Activated naive CD8-positive, alpha-beta T cell treated with anti-CD3 and anti-CD28 coated beads, Interleukin-2, amount 10 ng/mL, durations not matched to agents 7 days and 5 days (primary cell): ENCODE measurements at places on chromosomes 3 and 15.

DNA sequence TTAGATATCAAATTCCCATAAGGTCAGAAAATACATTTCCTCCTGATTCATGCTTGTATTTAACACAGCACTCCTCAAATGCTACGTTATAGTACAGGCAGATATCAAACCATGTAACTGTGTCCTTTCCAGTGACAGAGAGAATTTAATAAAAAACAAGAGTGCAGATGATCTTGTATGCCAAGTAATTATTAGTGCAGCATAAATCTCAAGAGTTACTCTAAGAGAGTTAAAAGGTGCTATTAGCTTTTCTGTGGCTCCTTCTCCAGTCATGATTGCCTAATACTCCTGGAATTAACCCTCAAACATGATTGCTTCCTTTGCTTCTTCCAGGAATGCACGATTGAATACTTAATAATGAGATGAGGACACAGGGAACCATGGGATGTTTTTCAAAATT is 413.0 kb upstream of the DPH6 start:
- H3K27ac ChIP-seq, result no peak overlapping the region
- no peak overlapping the region for H3K4me3 ChIP-seq
- H3K36me3 ChIP-seq, result no peaks in the 10 kb centered on the region
- no peaks in the 10 kb centered on the region for H3K27me3 ChIP-seq
- no peaks in the 10 kb centered on the region for H3K4me1 ChIP-seq
- no peak for DNase-seq

DNA sequence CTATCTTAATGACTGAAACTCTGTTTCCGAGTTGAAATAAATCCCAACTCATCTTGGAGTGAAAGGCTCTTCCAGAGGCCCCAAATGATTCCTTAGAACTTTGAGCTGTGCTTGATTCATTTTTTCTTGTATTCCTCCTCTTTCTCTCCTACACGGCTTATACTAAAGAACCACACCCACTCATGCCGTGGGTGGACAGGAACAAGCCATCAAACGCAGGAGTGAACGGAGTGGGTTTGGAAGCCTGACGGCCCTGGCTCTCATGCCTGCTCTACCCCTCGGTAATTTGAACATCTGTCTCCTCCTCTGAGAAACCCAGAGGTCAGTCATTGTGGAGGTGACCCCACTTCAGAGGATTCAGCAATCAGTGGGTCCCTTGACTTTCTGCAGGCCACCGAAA is 236.5 kb downstream of the AGBL1 start:
- peaks cover 2% of the 10 kb centered on the region for H3K27me3 ChIP-seq
- H3K4me1 ChIP-seq, result no peaks in the 10 kb centered on the region
- no peak overlapping the region for H3K27ac ChIP-seq
- DNase-seq, result no peak
- H3K4me3 ChIP-seq, result no peak overlapping the region

DNA sequence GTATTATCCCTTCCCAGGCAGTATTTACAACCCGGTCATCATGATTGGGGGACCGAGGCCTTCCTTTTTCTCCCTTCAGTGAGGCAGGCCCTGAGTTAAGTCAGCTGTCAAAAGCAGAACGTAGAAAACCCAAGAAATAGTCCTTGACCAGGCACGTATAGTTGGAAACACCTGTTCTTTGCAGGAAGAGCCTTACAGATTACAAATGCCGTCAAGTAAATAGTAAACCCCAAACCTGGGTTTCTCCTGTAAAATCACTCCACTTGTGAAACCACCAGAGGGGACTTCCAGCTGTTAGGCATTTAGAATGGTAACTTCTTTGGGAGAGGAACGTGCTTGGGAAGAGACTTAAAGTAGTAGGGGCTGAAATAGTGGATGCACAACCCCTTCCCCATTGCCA is 1.0 kb upstream of the BTBD1 start:
- H3K4me3 ChIP-seq, result no peak overlapping the region
- peak overlapping the region; percentile 67 for H3K27ac ChIP-seq
- H3K27me3 ChIP-seq, result no peaks in the 10 kb centered on the region

DNA sequence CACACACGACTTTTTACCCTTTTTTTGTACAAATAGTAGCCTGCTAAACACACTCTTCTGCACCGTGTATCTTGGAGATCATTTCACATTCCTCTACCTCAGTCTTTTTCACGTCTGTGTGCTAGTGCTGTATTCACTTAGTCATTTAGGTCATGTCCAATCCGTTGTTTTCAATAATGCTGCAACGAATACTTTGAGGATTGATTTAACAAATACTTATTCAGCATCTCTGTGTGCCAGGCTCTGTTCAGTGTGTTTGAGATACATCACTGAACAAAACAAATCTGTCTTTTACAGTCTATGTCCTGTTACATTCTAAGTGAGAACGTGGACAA is 882 bp downstream of the JMJD7 start:
- peaks cover 39% of the 10 kb centered on the region for H3K4me1 ChIP-seq
- peaks cover 14% of the 10 kb centered on the region for H3K36me3 ChIP-seq
- no peaks in the 10 kb centered on the region for H3K27me3 ChIP-seq
- peak overlapping the region; percentile 89 for H3K4me3 ChIP-seq

- peaks cover 5% of the 10 kb centered on the region for H3K4me1 ChIP-seq
- H3K36me3 ChIP-seq, result no peaks in the 10 kb centered on the region
- H3K4me3 ChIP-seq, result no peak overlapping the region
- H3K27me3 ChIP-seq, result peaks cover 38% of the 10 kb centered on the region
These were observed 67.6 kb upstream of the SH3GL3 start for GRCh38 chr15:83379579-83379959.

- H3K27ac ChIP-seq, result no peak overlapping the region
- DNase-seq, result no peak
- peaks cover 54% of the 10 kb centered on the region for H3K4me1 ChIP-seq
- H3K4me3 ChIP-seq, result no peak overlapping the region
- peaks cover 2% of the 10 kb centered on the region for H3K27me3 ChIP-seq
These were observed 77.0 kb upstream of the UMPS start for GRCh38 chr3:124653071-124653796.

DNA sequence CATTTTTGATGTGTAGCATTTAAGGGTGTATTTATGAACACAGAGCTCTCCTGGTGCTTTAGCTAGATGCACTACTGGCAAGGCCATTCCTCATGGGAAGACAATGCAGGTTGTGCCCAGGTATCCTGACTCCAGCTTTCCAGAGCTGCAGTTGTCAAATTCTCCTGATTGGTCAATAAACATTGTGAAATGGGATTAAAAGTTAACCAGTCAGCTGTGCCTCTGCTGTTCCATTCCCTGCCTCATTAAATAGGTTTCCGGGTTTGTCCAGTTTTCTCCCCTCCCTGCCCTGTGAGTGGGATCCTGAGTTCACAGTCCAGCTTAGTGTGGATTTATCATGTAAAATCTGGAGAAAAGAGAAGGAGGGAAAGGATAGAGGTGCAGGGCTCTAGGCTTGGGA is 207.3 kb downstream of the SQOR start:
- H3K27me3 ChIP-seq, result peaks cover 8% of the 10 kb centered on the region
- H3K27ac ChIP-seq, result no peak overlapping the region
- no peak for DNase-seq
- H3K4me3 ChIP-seq, result no peak overlapping the region
- H3K4me1 ChIP-seq, result no peaks in the 10 kb centered on the region

- peaks cover 4% of the 10 kb centered on the region for H3K27me3 ChIP-seq
- DNase-seq, result no peak
- peaks cover 2% of the 10 kb centered on the region for H3K4me1 ChIP-seq
- no peaks in the 10 kb centered on the region for H3K36me3 ChIP-seq
- H3K27ac ChIP-seq, result no peak overlapping the region
- no peak overlapping the region for H3K4me3 ChIP-seq
These were observed 40.3 kb upstream of the PTPRG start for GRCh38 chr3:61520966-61521628.

- DNase-seq, result no peak
- H3K27ac ChIP-seq, result no peak overlapping the region
- no peaks in the 10 kb centered on the region for H3K4me1 ChIP-seq
- H3K27me3 ChIP-seq, result peaks cover 2% of the 10 kb centered on the region
- no peaks in the 10 kb centered on the region for H3K36me3 ChIP-seq
- no peak overlapping the region for H3K4me3 ChIP-seq
These were observed 113.1 kb upstream of the ABHD17C start for GRCh38 chr15:80581976-80582375.

GRCh38 chr3:168991803-168992202 is 671.7 kb downstream of the MECOM start:
- no peak overlapping the region for H3K27ac ChIP-seq
- no peaks in the 10 kb centered on the region for H3K27me3 ChIP-seq
- H3K36me3 ChIP-seq, result no peaks in the 10 kb centered on the region
- H3K4me1 ChIP-seq, result no peaks in the 10 kb centered on the region
- DNase-seq, result no peak

GRCh38 chr15:48595981-48596380 is 49.5 kb downstream of the FBN1 start:
- H3K36me3 ChIP-seq, result no peaks in the 10 kb centered on the region
- no peak overlapping the region for H3K27ac ChIP-seq

GRCh38 chr3:127817406-127817841 is 4.9 kb downstream of the MGLL start:
- H3K27me3 ChIP-seq, result peaks cover 50% of the 10 kb centered on the region
- H3K4me3 ChIP-seq, result no peak overlapping the region
- peaks cover 2% of the 10 kb centered on the region for H3K4me1 ChIP-seq

- H3K4me1 ChIP-seq, result no peaks in the 10 kb centered on the region
- H3K4me3 ChIP-seq, result no peak overlapping the region
- H3K36me3 ChIP-seq, result no peaks in the 10 kb centered on the region
- H3K27me3 ChIP-seq, result no peaks in the 10 kb centered on the region
- no peak for DNase-seq
These were observed 359.9 kb downstream of the AGBL1 start for GRCh38 chr15:86439614-86440013.

- H3K27ac ChIP-seq, result no peak overlapping the region
- DNase-seq, result no peak
- H3K27me3 ChIP-seq, result peaks cover 21% of the 10 kb centered on the region
- H3K4me1 ChIP-seq, result no peaks in the 10 kb centered on the region
These were observed 59.4 kb upstream of the NEO1 start for GRCh38 chr15:72992841-72993252.

GRCh38 chr15:65778269-65778668 is 13.8 kb downstream of the DENND4A start:
- H3K4me1 ChIP-seq, result peaks cover 22% of the 10 kb centered on the region
- H3K27me3 ChIP-seq, result no peaks in the 10 kb centered on the region
- no peak for DNase-seq
- peaks cover 21% of the 10 kb centered on the region for H3K36me3 ChIP-seq
- peak overlapping the region; percentile 77 for H3K27ac ChIP-seq

- H3K27ac ChIP-seq, result no peak overlapping the region
- H3K4me3 ChIP-seq, result no peak overlapping the region
- DNase-seq, result no peak
These were observed 12.6 kb upstream of the RTP3 start for GRCh38 chr3:46484911-46485778.

DNA sequence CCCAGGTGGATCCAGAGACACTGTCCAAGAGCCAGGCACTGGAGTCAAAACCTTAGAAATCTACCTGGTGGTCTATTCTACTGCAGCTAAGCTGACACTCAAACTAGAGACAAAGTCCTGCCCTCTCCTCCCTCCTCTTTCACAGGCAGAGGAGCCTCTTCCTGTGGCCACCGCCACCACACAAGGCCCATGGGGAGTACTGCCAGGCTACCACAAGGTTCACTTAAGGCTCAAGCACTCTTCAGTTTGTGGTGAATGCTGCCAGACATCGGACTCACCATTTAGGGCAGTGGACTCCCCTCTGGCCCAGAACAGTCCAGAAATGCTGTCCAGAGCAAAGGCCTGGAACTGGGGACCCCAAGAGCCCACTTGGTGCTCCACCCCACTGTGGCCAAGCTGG is 160.9 kb downstream of the ADAMTS17 start:
- peaks cover 2% of the 10 kb centered on the region for H3K36me3 ChIP-seq
- no peak overlapping the region for H3K27ac ChIP-seq
- no peak overlapping the region for H3K4me3 ChIP-seq
- H3K4me1 ChIP-seq, result no peaks in the 10 kb centered on the region

DNA sequence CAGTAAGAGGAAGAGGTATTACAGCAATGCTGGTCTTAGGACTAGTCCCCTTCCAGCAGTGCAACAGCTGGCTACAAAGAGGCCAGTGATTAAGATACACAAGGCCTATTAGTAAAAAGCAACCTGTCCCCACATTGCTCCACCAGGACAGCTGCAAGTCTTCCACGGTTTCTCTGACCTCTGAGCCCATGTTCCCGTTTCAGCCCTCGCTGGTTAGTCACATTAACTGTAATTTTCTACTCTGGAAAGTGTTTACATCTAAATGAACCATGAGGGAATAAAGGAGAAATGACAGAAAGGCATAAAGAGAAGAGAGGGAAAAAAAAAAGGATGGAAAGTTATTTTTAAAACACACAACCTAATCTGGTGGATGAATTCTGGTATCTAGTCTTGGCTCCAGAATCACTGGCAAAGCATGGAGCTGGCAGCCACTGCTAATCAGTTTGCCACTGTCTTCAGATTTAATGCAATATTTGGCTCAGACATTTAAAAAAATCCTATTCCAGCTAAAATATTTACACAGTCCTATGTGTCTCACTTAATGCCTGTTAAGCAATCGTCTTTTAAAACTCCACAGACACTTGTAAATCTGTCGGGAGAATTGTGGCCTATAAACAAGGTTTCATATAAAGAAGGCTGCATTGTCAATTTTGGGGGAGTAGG is 154.9 kb downstream of the GREM1 start:
- no peak for DNase-seq
- H3K4me1 ChIP-seq, result no peaks in the 10 kb centered on the region
- no peaks in the 10 kb centered on the region for H3K36me3 ChIP-seq
- H3K27me3 ChIP-seq, result peaks cover 8% of the 10 kb centered on the region

GRCh38 chr15:56038015-56038414 is 44.6 kb upstream of the NEDD4 start:
- H3K27ac ChIP-seq, result no peak overlapping the region
- peaks cover 9% of the 10 kb centered on the region for H3K36me3 ChIP-seq
- H3K27me3 ChIP-seq, result peaks cover 19% of the 10 kb centered on the region

DNA sequence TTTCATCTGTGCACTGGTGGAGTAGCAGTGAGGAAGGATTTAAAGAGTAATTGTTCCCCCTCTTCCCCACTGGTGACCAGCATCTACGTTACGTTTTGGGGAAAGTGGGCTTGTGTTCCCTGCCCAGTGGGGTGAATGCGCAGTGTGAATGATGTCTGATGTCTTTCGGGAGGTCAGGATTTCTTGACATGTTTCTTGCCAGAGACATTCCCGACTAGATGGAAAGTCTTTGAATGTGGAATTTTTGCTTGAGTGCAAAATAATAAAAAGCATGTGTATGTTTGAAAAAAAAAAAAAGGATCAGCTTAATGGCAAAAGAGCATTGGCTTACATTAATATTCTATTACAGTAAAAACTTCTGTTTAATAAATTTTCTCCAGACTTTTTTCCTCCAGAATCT is 632.2 kb downstream of the FOXP1 start:
- peaks cover 4% of the 10 kb centered on the region for H3K36me3 ChIP-seq
- no peak overlapping the region for H3K4me3 ChIP-seq
- no peak for DNase-seq

DNA sequence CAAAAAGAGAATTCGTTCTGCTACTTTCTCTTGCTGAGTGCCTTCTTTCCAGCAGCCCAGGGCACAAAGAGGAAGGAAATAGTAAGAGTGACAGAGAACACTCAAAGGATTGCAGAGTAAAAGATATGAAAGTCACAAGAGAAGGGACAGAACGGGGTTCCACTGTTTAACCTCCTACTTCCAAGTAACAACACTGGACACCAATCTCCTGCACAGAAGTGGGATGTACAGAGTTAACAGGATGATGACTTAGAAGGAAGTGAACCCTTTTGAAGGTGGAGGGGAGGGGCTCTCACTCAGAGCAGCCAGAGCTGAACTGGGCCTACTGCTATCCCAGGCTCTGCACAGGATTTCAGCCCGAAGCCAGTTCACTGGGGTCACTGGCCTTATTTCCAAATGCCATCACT is 130.1 kb upstream of the PRICKLE2 start:
- H3K4me3 ChIP-seq, result peak overlapping the region; percentile 48
- H3K27ac ChIP-seq, result peak overlapping the region; percentile 74
- DNase-seq, result no peak
- peaks cover 4% of the 10 kb centered on the region for H3K36me3 ChIP-seq

GRCh38 chr3:123328851-123329635 is 119.8 kb downstream of the ADCY5 start:
- peaks cover 2% of the 10 kb centered on the region for H3K27me3 ChIP-seq
- H3K4me1 ChIP-seq, result no peaks in the 10 kb centered on the region
- DNase-seq, result peak; percentile 85
- H3K27ac ChIP-seq, result no peak overlapping the region
